ENCODE measurements at places on chromosomes 6 and 20. TPM values are rescaled to one million over a fixed set of nuclear protein-coding genes. Genes with fewer than 3 reads are reported as not detected.

DNA sequence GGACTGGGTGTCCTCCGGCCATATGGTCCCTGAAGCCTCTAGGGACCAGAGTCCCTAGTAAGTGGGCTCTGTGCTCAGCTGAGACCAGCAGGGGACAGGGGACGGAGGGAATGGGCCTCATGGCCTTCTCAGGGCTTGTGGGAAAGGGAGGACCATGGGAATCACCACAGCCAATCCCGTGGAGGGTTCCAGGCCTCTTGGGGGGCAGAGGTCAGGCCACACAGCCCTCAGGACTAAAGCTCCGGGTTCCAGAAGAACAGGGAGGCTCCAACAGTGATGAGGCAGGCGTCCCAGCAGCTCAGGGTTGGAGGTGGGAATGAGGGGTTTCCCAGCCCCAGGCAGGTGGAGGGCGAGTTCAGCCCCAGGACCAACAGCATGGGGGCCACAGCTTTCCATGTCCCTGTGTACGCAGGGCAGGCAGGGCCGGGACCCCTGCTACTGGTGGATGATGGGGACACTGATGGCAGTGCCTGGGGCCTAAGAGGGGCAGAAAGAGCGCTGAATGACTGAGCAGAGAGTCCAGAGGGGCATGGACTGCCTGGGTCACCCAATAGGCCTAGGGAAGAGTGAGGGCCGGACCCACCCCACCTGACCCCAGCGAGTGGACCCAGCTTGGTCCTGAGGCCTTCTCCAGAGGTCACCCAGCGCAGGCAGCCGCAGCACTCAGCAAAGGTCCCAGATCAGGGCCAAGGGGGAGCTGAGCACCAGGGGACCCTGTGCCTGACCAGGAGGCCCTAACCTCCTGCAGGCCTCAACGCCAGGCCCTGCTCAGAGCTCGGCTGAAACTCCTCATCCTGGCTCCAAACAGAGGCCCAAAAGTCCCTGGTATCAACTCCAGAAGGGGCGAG is 8.8 kb downstream of the MYL9 start:
- no peak for DNase-seq

DNA sequence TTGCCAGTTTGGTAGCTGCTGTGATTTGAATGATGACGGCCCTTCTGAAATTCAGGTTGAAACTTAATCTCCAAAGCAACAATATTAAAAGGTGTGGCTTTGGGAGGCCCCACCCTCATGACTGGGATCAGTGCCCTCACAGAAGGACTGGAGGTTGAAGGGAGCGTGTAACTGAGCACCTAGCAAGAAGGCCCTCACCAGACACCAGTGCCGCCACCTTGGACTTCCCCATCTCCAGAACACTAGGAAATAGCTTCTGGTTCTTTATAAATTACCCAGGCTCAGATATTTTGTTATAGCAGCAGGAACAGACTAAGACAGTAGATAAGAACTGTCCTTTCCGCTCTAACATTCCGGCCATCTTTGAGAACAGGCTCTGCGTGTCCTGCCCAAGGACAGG is 243.1 kb downstream of the DLL1 start:
- no peak for DNase-seq

DNA sequence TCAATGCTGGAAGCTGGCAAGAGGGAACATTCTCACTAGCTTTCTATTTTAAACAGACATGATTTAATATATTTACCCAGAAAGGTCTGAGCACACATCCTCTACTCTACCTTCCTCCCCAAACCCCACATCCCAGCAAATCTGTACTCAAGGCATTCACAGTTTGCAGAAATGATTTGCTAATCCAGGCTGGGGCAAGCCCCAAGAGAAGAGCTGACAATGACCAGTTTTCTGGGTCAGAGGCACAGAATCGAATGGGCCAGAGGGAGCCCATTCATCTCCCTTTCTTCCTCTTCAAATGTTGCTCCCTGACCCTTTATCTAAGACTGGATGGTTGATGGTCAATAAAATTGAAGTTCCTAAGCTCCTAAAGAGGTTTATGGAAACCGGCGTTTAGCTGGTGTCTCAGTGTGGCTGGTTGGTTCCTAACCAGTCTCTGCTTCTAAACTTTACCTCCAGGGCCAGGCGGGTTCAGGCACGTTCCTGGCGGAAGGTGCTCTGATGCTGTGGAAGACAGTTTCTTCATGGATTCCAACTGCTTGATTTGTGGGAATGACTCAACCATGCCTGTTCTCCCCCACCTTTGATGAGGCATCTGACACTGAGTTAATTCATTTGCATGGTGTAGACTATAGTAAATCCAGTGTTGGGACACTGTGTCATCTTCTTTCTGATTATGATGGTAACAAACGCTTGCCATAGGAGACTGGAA is 96.4 kb upstream of the IYD start:
- DNase-seq: no peak

TRIM15 gene
- total RNA-seq: 0.41 TPM

HLA-F gene
- 278 TPM for total RNA-seq

All from activated T-helper 2 cell treated with anti-CD3 and anti-CD28 coated beads, Interferon-gamma antibody, Interleukin-2, Interleukin-4, amounts not matched to agents 10 μg/mL and 5 μg/mL and 100 μg/mL, durations not matched to agents 14 hours and 24 hours and 36 hours (primary cell).